Kidney epithelial cell (primary cell): ENCODE measurements at places on chromosomes 5 and 9. TPM values are rescaled to one million over a fixed set of nuclear protein-coding genes. Genes with fewer than 3 reads are reported as not detected.

- no peak for DNase-seq
Observed at GRCh38 chr9:105291422-105291859, 47.0 kb downstream of the SLC44A1 start.

DNA sequence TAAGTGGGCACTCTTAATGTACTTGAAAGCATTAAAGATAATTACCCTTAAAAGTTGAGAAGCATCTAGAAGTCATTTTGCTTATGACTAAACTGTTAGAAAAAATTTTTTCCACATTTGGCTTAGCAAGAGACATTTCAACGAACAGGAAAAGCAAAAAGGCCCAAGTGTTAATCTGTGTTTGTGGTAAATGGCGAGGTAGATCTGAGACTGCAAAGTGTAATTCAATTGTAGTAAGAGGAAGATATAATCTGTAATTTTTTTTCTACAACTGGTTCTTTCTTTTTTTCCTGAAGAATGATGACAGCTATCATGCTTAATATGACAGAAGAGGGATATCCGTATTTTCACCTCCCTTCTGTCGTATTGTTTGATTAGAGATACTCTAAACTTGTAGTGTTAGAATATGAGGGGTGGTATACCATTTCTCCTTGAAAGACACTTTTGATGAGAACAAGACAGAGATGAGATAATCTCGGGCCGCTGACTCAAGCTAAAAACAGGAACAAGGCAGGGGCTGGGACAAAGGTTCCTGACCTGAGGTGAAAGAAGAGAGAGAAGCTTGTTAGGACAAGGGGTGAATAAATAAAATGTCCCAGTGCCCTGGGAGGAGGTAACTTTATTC, 459.3 kb upstream of the ZNF608 start:
- no peak for DNase-seq

GRCh38 chr9:133477992-133478850, 678 bp downstream of the SLC2A6 start:
- DNase-seq: no peak

GRCh38 chr5:173760461-173761177, 127.5 kb upstream of the CPEB4 start:
- DNase-seq: no peak

DNA sequence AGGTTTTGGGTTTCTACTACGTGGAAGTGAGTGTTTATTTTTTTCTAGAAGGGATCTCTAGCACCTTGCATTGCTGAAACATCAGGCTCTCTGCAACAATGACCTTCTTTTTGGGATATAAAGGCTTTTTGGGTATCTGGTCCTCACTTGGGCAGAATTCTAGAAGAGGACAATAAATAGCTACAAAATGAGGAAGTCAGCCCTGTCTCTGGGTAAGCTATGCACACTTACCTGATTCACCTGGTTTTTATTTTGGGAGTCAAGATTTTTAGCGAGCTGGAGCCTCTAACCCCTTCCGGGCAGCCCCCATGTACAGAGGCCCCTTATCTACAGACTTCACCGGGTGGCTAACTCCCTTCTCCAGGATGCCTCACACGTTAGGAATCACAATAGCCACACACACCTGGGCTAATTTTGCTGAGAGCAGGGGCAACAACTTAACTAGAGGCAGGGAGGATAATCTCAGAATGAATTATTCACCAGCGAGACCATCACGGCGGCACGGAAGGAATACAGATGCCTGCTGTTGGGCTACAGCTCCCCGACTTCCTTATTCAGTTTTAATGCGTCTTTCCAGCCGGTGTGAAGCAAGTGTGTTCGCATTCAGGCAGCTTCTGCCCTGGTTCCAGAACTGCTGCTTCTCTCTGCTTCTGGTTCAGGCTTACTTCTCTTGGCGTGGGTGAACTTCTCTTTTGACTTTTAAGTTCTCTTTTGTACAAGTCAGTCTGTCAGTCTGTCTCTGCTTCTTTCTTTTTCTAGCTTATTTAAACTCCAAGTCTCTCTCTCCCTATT, 341.0 kb upstream of the PANK3 start:
- DNase-seq: no peak

GRCh38 chr9:11149065-11149464, 536.3 kb upstream of the PTPRD start:
- no peak for DNase-seq

DNA sequence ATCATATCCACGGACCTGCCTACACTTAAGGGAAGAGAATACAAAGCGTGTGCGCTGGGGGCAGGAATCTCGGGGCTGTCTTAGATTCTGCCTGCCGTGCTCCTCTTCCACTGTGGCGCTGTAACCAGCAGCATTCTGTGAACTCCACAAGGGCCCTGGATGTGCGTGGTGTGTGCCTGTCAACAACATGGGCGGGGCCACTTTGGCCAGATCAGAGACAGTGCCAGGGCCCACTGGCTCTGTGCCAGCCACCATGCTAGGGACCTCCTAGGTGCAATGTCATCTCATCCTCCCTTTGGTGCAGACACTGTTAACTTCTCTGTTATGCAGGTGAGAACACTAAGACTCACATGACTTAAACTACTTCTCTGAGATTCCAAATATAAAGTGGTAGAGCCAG, 113.7 kb downstream of the COL23A1 start:
- no peak for DNase-seq

GRCh38 chr9:22976454-22976853, 529.8 kb downstream of the DMRTA1 start:
- DNase-seq: no peak

DNA sequence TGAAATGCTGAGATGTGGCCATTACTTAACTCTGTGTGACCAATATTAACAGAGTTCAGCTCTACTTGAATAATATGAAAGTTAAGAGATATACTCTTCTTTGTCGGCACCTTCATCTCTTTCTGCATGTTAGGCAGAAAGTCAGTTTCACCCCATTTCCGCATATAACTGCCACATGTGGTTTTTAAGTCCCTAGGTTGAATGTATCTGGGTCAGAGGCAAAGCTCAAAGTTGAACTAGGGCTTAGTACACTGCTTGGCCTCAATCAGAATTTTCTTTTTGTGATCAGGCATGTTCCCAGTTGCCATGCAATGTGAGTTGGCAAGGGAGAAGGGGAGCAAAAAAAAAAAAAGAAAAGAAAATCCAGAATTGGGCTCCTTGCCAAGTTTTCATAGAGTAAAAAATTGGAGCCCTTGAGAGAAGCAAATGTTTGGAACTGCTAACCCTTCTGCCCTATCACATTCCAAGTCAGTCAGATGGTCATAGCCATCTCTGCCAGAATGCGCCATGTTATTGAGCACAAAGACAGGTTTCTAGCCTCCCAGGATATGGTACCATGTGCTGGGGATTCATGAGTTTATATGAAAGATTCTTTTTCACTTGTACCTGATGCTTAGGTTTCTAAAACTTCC, 251.2 kb upstream of the RORB start:
- no peak for DNase-seq

The SPAG8 gene
- not detected in 2 replicates for total RNA-seq

The CARD6 gene
- total RNA-seq: 1.9 and 3.3 TPM in 2 replicates

The ZNF189 gene
- 11.0 and 13.4 TPM in 2 replicates for total RNA-seq

- DNase-seq: no peak
Observed at GRCh38 chr9:70814597-70814996, 306.8 kb downstream of the TRPM3 start.

The GNA14 gene
- total RNA-seq: 0.63 and 1.1 TPM in 2 replicates

The SLC34A1 gene
- total RNA-seq: not detected in 2 replicates

The WHRN gene
- total RNA-seq: 8.1 and 9.2 TPM in 2 replicates

- no peak for DNase-seq
Observed at GRCh38 chr5:25119650-25120049, 474.9 kb upstream of the CDH10 start.

DNA sequence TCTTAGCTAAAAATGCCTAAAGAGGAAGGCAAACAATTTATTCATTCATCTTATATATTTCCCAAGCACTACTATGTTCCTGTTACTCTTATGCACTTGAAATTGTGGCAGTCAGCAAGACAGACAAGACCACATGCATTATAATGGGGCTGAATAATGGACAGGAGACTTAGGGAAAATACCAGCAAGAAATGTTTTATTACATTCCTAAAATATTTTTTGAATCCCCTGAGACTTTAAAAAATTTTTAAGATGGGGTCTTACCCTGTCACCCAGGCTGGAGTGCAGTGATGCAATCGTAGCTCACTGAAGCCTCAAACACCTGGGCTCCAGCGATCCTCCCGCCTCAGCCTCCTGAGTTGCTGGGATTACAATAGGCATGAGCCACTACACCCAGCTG, 13.2 kb downstream of the ZCCHC9 start:
- DNase-seq: no peak

- DNase-seq: no peak
Observed at GRCh38 chr5:65612298-65612907, 11.7 kb downstream of the TRIM23 start.

- no peak for DNase-seq
Observed at GRCh38 chr9:108469654-108470053, 386.1 kb downstream of the ACTL7B start.
